ENCODE measurements at places on chromosomes 7 and 10. TPM values are rescaled to one million over a fixed set of nuclear protein-coding genes. Genes with fewer than 3 reads are reported as not detected.

NAT16 gene
- not detected for polyA plus RNA-seq

CNPY1 gene
- polyA plus RNA-seq = not detected

GBX1 gene
- polyA plus RNA-seq = 0.93 TPM

SPDYE3 gene
- polyA plus RNA-seq = not detected

FAM221A gene
- polyA plus RNA-seq = 1.4 TPM
